Omental fat pad (tissue), 4 donors: ENCODE measurements at places on chromosomes 5 and 9. TPM values are rescaled to one million over a fixed set of nuclear protein-coding genes. Genes with fewer than 3 reads are reported as not detected.

DNA sequence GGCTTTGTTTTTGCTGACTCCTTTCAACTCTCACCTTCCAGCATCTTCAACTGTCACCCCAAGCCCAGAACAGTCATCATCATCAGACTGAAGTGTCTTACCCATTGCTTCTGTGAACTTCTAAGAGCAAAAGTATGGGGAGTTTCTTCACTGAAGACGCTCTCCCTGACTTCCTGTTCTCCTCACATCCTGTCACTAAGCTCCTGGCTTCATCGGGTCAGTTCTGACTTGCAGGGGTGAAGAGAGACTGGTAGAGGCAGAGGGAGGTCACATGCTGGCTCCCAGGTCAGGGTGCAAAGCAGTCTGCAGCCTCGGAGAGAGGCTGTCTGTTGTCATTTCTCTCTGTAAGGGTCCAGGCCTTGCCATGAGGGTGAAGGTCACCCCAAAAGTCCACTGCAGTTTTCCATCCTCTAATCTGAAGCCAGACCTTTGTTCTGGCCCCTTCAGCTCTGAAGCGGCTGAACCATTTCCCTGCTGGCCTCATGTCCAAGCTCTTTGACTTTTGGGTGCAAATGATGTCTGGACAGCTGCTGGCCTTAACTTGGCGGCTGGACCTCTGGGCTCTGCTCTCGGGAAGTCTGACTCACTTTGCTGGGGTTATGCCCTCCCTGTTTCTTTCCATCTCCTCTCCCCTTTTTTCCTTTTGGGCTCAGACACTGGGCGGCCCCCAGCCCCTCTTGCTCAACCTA, 305.0 kb downstream of the RAB3C start:
- no peak for DNase-seq

- DNase-seq = no peak
Measured at GRCh38 chr9:113397203-113397631, 3.9 kb downstream of the ALAD start.

The SCGB3A1 gene
- not detected for total RNA-seq

The OBP2A gene
- total RNA-seq = not detected

DNA sequence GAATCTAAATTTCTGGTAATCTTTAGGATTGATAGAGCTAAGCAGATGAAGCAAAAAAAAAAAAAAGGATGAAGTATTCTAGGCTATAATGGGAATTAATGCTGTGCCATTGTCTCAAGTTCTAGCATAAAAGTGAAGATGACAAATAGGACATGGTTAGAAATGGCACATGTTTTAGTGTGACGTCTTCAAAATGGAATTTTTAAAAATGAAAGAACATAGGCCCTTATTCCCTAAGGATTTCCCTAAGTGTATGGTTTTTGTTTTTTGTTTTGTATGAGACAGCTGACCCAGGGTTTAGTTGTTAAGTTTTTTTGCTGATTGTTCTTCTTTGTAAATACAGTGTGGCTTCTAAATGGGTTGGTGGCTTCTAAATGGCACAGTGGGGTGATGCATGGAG, 7.1 kb downstream of the TLE4 start:
- DNase-seq = no peak

GRCh38 chr5:26535215-26535614, 503.2 kb downstream of the CDH9 start:
- no peak for DNase-seq

DNA sequence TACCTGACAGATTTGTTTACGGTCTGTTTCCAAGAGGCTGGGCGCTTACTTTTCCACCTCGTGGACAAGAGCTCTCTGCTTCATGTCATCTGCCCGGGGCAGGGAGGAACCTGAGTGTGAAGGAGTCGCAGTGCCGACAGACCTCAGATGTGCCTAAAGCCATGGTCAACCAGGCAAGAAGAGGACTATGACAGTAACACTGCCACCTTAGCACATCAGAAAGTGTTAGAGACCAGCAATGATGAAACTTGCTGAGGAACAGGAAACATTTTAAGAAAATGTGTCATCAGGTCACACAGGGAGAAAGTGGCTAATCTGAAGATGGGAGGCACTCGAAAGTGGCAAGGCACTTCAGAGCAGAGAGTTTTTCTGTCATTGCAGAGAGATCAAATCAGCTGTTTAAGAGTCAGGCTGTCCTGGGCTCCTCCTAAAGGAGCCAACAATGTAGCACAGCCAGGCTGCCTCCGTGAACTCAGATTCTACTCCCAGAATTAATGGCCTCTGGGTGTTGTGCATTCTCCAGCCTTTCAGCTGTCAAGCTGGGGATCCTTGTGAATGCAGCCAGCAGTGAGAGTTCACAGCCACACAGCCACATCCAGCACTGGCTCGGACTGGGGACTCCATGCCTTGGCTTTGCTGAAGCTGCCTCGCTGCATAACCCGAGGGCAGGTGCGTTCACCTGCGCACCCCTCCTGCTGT, 94.6 kb downstream of the RAPGEF1 start:
- no peak for DNase-seq

GRCh38 chr5:179727106-179727505, 5.5 kb upstream of the MAML1 start:
- DNase-seq = no peak

GRCh38 chr5:39569857-39570256, 145.1 kb upstream of the DAB2 start:
- no peak for DNase-seq

DNA sequence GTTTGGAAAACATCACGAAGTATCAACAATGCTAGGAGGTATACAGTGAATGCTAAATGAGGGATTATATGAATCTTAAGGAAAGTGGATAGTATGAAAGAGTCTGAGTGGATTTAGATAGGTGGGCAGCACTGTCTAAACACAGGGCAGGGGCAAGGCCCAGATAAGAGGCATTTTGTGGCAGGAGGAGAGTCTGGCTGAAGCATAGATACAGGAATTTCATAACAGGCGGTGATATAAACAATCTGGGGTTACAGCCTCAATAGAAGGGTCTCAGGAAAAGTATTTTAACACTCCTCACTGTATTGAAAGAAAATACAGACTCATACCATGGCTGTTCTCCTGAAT, 96.9 kb downstream of the PLPP1 start:
- no peak for DNase-seq

- no peak for DNase-seq
Measured at GRCh38 chr9:127538849-127539258, 73.2 kb upstream of the STXBP1 start.

DNA sequence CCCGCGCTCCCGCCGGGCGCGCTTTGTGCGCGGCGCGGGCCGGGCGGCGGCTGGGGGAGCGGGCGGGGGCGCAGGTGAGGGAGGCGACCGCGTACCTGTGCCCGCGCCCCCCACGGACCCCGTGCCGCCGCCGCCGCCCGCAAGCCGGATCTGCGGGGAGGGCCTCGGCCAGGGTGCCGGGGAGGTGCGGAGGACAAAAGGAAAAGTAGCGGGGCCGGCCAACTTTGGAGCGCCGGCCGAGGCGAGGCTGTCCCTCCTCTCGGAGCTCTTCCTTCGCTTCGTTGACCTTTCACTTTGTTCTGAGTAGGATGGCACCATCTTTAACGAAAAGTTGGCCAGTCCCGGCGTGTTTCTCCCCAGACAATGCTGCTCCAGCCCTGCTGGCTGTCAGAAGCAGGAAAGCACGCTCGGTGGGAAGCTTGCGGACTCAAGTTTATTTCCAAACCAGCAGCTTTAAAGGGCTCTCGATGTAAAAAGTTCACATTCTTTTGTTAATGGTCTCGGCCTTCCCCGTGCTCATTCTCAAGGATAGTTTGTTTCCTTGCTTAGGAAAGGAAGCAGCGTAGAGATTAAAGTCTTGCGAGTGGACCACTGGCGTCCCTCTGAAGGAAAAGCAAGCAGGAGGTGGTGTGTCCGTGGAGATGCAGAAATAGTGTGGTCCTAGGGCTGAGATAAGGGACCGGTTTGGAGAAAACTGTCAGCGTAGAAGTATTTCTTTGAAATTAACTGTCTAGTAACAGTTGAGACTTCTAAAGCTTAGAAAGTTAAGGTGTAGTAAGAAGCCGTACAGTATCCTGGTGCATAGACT, 639 bp downstream of the EHMT1 start:
- no peak for DNase-seq

The ALDOB gene
- total RNA-seq = 0.38 TPM

DNA sequence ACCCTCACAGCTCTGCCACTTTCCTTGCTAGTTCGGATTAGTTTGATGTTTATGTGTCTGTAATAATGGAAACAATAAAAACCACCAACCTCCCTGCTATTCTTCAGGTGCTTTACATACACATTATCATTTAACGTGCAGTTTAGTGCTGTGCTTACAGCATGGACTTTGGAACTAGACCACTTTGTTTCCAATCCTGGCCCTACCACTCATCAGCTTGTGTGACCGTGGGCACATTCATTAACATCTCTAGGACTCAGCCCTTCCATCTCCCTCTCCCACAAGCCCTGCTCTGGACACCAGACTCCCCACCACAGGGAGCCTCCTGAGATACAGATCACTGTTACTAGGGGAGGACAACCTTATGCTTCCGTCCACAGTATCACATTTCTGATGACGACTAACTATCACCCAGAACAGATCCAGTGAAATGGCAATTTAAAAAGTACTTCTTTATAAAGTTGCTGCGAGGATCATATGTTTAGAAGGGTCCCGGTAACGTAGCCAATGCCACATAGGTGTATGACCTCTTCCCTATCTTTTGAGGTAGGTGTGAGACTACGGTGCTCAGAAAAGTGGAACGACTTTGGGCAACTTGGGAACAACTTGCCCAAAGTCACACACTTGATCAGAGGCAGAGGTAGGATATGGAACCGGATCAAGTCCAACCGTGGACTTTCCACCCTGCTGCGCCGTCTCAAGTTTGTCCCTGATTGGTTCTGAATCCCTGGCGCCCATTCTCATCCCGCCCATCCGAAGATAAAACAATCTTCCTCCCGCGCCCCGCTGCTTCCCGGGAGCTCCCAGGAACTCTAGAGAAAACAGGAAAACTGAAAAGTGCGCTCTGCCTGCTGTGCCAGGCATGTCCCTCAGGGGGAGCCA, 132.4 kb upstream of the NIPBL start:
- DNase-seq = no peak

GRCh38 chr5:56876327-56876726, 33.1 kb upstream of the SETD9 start:
- DNase-seq = no peak

The TMEM215 gene
- total RNA-seq = not detected

The ABL1 gene
- 48.8 TPM for total RNA-seq

DNA sequence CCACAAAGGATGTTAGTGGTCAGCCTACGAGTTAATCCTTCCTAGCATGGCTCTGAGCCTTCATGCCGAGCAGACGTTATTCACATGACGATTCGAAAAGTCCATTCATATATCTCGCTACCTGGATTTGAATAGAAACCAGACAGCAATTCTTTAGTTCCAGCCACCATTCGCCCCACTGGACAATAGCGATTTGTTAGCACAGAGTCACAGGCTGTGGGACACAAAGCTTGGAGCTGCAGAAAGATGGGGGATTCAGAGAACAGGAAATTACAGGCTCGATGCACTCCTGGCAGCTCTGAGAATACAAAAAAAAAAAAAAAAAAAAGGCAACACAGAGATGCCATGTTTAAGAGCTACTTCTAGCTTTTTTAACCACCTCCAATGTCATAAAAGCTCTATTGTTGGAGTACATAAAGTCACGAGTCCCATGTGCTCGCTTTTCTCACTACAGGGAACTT, 110.7 kb downstream of the NR6A1 start:
- DNase-seq = no peak

GRCh38 chr9:12494411-12494810, 198.8 kb upstream of the TYRP1 start:
- DNase-seq = no peak

GRCh38 chr9:249025-249424, 34.4 kb downstream of the DOCK8 start:
- no peak for DNase-seq

GRCh38 chr9:132548751-132549640, 33.4 kb upstream of the BARHL1 start:
- DNase-seq = no peak

GRCh38 chr5:176608142-176608705, 1.7 kb downstream of the GPRIN1 start:
- DNase-seq = no peak

- no peak for DNase-seq
Measured at GRCh38 chr5:142839711-142840346, 69.7 kb downstream of the ARHGAP26 start.

- DNase-seq = peak; percentile 39
Measured at GRCh38 chr5:134524826-134525682, at the start of gene JADE2. Gene JADE2, plus strand, starts transcription at chr5:134525670. Its CDS starts 10,188 bp downstream, at chr5:134535858.

GRCh38 chr5:170201311-170201710, 31.5 kb upstream of the C5orf58 start:
- DNase-seq = no peak

The CCDC152 gene
- total RNA-seq = 0.44 TPM

GRCh38 chr5:108561416-108562204, 179.7 kb upstream of the FBXL17 start:
- DNase-seq = no peak

- DNase-seq = no peak
Measured at GRCh38 chr5:123701511-123702200, 189.7 kb downstream of the CSNK1G3 start.

The NUP214 gene
- 59.6 TPM for total RNA-seq

DNA sequence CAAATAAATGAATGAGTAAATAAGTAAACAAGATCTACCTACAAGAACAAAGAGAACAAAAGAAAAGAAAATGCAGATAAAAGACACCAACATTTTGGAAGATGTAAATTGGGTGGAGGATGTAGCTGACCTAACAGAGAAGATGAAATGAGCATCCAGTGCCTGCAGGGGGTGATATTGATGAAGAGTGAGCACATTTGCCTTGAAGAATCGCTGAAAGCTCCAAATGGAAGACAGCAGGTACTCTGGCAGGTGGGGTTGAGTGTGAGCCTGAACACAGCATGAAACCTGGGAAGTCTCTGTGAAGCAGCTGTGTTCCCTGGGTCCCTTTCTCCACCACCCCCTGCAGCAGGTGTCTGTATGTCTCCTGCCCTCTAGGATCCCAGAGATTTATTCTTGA, 125.6 kb downstream of the NXNL2 start:
- no peak for DNase-seq
